ENCODE measurements at places on chromosomes 12 and 14.

DNA sequence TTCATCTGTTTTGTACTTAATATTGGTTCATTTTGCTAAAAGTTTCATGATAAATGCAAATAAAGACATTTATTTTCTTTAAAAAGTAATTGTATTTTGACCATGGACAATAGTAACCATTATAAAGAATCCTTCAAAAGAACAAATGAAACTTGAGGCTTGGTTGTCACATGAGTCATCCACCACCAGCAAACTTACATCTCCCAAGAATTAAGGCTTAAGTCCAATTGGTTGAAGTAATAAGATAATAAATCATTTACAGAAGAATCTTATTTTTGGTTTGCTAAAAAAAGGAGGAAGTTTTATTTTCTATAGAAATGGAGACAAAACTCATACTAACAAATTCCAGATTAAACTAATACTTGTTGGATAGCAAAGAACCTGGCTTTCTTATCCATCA lies 84.8 kb upstream of the KITLG start:
- no peak for DNase-seq

DNA sequence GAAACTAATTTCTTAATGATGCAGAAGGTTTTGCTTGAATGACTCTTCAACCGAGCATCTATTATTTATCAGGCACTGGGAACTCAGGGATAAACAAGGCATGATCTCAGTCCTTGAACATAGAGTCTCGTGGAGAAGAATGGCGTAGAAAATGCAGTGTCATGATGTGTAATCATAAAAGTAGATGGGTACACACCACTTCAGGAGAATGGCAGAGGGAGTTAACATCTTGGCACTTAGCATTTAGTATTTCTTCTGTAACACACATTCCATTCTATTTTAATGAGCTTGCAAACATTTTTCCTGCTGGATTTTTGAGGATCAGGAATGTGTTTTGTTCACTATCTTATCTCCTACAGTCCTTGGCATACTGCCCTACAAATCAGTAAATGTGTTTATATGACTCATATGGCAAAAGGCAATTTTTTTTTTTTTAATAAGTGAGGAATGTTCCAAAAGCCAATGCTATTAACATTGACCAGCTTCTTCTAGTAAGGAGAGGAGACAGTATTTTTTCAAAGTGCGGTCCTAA lies 3.8 kb downstream of the TXNRD1 start:
- DNase-seq: no peak

GRCh38 chr12:52344111-52344510 lies 22.9 kb upstream of the KRT83 start:
- no peak for DNase-seq

- DNase-seq: no peak
Measured at GRCh38 chr12:29578070-29578469, 80.6 kb upstream of the OVCH1 start.

Data from transverse colon (tissue), 4 donors.